Stimulated activated CD8-positive, alpha-beta memory T cell treated with anti-CD3 and anti-CD28 coated beads, Interleukin-4, amount 100 ng/mL, for 48 hours (primary cell): ENCODE measurements at places on chromosomes 1 and 21.

GRCh38 chr1:245687636-245688535 lies 533.1 kb downstream of the KIF26B start:
- DNase-seq, result no peak

DNA sequence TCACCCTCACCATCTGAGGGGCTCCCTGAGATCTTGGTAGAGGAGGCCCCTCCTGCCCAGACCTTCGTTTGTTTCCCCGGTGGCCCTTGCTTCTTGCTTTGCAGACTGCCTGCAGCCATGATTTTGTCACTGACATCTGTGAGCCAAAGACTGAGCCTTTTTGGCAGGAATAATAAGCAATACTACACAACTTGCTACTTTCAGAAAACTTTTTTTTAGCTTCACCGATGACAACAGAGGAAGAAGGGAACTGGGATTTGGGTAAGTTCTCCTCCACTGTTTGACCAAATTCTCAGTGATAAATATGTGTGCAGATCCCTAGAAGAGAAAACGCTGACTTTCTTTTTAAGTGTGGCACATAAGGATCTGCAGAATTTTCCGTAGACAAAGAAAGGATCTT lies 11.7 kb upstream of the CD101 start:
- no peak for DNase-seq

DNA sequence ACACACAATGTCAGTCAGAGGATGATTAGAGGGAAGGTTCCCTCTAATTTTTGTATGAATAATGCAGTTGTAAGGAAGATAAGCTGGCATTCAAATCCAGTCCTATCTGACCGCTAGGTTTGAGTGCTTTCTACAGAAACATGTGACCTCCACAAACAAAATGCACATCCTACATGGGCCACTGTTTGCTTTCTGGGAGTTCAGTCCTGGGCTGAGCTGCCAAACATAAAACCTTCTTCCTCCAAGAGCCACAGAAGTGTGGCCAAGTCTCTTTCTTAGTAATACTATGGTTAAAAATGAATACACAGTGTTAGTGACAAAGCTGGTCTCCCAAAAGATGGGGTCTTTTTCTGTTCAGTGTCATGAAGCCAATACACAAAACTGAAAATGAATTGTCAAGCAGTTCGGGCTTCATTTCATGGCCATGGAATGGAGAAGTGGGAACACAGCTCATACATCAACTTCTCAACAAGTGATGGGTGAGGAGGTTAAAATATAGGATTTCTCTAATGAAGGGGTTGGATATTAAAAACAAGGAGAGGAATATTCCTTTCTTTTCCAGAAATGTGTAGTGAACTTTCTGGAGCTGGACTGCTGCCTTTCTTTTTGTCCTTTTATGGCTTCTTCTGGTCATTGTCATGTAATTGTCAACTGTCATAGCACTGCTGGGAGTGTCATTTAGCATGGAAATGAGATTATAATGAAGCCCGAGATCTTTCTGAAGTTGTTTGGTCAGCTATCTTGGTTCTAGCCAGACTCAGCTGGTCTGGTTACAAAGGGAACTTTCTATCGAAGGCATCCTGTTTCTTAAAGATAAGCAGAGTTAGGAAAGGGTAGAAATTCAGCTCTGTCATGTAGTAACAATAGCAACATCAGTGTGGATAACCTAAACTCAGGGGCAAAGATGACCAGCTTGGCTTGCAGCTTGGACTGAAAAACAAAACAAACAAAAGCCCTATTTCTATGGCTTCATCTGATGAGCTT lies 135.1 kb downstream of the CHD1L start:
- no peak for DNase-seq

GRCh38 chr1:115946116-115946515 lies 30.2 kb upstream of the SLC22A15 start:
- DNase-seq, result no peak

DNA sequence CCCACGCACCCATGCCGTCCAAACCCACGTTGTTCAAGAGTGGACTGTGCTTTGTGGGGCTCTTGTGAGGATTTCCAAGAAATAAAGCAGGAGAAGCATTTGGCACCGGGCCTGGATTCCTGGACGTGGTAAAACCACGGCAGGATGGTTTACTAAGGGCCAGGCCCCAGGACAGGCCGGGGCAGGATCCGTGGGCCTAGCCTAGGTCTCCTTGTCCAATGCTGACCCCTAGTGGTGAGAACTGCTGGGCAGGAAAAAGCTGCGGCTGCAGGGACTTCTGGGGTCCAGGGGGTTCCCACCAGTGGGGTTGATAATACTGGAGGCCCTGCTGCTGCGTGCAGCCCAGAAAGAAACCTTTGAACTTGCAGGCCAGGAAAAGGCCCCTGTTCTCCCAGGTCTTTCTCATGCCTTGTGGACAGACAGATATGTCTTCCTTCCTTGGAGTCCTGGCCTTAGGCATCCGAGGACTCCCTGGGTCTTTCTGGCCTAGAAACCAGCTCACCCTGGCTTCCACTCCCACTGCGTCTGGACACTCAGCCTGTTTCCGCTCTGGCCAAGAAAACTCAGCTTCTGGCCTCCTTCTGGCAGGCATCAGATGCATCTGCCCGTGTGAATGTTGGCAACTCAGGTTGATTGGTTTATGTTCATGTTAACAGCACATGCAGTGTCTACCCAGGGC lies 106.9 kb upstream of the TMEM51 start:
- peak; percentile 78 for DNase-seq

DNA sequence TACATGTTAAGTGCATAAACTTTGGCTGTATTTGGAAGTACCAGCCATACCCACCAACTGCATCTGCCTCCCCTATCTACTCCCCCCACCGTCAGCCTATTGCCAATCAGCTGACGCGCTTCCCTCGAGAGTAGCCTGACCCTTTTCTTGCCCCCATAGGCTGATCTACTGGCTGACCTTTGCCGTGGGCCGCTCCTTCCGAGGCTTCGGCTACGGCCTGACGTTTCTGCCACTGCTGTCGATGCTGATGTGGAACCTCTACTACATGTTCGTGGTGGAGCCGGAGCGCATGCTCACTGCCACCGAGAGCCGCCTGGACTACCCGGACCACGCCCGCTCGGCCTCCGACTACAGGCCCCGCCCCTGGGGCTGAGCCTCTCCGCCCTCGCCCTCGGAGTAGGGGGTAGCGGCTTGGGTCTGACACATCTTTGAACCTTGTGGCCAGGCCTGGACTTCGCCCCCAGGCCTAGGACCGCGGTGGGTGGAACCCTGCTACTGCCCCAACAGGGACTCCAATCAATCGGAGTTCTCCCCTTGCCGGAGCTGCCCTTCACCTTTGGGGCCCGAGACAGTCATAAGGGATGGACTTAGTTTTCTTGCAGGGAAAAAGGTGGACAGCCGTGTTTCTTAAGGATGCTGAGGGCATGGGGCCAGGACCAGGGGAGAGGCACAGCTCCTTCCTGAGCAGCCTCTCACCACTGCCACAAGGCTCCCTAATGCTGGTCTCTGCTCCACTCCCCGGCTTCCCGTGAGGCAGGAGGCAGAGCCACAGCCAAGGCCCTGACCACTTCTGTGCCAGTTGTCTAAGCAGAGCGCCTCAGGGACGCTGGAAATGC lies 4.0 kb downstream of the GLMP start:
- DNase-seq, result peak; percentile 44

DNA sequence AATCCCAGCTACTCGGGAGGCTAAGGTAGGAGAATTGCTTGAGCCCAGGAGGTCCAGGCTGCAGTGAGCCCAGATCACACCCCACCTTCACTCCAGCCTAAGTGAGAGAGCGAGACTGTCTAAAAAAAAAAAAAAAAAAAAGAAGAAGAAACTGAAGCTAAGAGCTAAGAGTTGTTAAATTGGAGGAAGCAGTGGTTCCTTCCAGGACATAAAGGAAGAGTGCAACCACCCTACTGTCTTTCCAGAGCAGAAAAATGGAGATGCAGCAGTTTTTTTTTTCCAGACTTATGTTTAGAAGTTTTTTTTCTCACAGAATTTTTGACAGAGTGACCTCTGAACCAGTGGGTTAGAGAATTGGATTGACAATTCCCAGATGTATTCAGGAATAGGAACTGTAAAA lies 88.7 kb downstream of the HLX start:
- no peak for DNase-seq

DNA sequence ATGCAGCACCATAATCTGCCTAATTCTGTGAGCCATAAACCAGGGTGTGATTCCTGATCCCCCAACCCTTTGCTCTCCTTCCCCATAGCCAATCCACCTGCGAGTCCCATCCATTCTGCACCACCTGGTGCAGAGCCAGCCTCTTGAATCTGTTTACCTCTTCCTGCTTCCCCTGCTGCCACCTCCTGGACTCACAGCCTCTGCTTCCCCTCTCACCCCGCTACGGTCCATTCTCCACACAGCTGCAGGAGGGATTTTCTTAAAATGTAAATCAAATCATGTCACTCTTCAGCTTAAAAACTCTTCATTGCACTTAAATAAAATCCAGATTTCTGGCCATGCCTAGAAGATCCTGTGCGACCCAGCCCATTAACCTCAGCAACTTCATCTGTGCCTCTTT lies 186.7 kb downstream of the FOXD2 start:
- DNase-seq, result peak; percentile 22

GRCh38 chr1:53244141-53244540 lies 5.8 kb upstream of the MAGOH start:
- DNase-seq, result no peak

GRCh38 chr1:28281608-28282425 lies 22.5 kb downstream of the SESN2 start:
- no peak for DNase-seq

DNA sequence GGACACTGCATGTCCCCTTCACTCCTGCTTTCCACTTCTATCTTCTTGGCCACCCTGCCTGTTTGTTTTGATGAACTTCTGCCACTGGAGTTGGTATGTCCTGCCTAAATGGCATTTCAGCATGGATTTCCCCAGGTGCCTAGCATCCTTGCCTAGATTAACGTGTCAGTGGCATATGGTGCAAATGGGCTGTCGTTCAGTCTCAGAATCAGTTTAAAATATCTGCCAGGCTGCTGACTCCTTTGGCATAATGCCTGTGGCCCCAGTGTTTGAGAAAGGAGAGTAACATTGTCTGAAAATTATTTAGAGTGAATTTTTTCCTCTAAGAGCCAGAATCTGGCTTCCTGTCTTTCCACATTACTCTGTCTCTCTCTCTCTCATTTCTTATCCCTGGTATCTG lies 64.9 kb upstream of the BARHL2 start:
- DNase-seq, result no peak

DNA sequence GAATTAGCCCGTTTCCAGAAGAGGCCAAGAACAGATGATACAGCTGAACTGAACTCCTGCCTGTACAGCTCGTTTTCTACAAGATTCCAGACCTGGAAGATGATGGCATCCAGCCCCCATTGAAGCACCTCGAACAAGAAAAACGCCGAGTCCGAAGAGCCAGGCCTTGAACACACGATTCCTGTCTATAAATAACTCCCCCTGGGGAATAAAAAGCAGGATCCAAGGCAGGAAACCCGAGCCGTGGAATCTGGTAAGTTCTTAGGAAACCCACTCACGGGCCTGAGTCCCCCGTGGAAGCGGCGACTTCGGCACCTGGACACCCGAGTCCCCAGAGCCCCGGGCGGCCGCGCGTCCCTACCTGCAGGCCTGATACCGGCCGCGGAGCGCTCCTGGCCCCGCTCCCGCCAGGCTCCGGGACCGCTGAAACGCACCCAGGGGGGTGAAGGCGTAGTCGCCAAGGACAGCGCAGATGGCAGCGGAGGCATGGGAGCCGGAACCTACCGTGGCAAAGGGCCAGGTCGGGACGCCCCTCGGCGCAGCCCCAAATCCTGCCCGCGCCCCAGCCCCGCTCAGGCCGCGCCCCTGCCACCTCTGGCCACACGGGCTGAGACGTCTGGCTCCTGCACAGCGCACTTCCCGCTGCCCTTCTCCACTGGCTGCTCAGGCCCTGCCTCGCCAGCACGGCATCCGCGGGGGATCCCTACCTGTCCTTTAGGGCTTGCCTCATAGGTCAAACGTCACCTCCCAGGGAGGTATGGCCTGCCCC lies 14.0 kb upstream of the HLCS start:
- no peak for DNase-seq
